ENCODE measurements at places on chromosomes 6 and 20.

GRCh38 chr6:105207524-105208269, 27.9 kb upstream of the POPDC3 start:
- no peak for DNase-seq

GRCh38 chr6:152176268-152176667, 368.8 kb downstream of the ESR1 start:
- DNase-seq: no peak

DNA sequence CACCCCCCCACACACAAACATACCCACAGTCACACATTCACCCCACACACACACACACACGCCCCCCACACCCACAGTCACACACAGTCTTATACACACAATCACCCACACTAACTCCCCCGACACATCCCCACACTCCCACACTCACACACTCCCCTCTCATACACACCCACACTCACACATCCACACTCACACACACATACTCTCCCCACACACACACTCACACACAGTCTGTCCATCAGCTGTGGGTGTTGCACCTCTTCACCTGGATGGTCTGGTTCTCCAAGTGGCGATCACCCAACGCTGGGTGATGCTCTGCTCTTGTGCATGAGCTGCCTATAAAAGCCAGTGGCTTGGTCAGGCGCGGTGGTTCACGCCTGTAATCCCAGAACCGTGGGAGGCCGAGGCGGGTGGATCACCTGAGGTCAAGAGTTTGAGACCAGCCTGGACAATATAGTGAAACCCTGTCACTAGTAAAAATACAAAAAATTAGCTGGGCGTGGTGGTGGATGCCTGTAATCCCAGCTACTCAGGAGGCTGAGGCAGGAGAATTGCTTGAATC, 158.9 kb downstream of the SMOC2 start:
- no peak for DNase-seq

DNA sequence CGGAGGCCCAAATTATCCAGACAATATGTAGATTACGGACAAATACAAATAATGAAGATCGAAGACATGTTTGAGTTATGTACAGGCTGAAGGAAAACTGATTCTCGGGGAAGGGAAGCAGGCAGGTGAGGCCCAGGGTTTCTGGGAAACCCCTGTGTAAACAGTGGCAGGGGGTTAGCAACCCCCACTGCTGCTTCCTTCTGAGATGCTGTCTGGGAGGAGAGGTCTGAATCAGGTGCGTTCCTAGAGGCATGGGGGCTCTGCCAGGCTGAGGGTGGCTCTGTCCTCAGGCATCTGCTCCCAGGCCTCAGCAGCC, 7.2 kb upstream of the MDGA1 start:
- DNase-seq: no peak

DNA sequence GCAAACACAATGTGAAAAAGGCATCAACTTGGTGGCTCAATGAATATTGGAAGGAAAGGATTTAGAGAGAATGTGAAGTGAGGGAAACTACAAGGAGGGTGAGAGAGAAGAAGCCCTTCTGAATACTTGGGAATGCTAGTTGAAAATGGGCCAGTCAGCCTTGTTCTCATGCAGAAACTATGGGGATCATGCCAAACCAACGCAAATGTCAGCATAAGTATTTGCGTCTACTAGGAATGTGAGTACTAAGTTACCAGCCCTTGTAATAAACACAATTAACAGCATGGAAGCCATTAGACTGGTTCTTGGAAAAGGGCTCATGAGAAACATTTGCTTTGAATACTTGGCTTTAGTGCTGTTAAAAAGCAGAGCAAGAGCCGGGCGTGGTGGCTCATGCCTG, 54.9 kb upstream of the AIG1 start:
- no peak for DNase-seq

- no peak for DNase-seq
Measured at GRCh38 chr20:57849121-57849520, 139.3 kb upstream of the PMEPA1 start.

DNA sequence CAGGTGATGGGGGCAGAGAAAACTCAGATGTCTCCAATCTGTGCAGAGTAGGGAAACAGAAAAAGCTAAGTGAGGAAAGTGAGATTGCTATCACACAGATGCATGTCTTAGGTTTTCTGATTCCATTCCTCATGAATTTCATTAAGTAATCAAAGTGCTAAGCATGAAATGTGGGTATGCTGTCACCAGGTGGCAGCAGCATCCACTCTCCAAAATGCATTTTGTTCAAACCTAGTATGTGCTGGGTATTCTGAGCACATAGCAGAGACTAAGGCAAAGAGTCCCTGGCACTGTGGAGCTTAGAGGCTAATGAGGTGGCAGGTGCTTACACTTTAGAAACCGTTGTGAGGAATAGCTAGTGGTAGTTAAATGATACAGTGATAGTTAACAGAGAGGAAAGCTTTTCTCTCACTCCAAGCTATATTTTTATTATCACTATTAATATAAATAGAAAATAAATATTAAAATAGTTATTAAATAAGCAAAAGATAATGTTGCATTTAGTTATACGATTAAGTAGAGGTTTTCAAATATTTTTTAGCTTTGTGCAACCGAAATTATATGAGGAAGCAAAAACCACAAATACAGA, 179.5 kb downstream of the CDH26 start:
- peak; percentile 61 for DNase-seq

DNA sequence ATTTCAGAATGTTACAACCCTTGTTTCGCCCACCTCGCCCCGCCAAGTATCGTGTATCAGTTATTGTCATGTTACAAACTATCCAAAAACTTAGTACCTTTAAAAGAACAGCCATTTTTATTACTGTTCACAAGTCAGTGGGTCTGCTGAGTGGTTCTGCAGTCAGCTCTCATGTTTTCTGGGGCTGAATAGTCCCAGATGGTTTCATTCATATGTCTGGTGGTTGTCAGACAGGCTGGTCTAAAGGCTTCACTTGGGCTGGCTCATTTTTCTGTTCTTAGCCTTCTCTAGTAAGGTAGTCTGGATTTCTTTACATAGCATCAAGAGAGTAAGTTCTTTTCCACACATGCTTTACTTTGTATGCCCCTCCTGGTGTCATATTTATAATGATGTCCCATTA, 8.6 kb downstream of the ZNF292 start:
- DNase-seq: no peak

DNA sequence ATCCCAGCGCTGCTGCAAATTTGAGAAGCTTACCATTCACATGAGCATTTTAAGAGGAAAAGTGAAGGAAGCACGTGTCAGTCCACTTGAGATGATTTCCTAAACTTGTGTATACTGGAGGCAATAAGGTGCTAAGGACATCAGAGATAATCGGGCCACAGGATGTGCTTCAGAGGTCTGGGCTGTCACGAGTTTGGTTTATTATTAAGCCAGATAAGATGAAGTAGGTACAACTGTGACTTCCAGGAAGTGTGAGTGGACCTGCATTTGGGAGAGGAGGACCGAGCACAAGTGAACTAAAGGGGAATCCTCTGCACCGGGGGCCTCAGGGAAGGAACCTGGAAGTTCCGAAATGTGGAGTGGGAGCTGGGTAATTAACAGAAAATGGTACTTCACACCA, 1.4 kb downstream of the SAMD5 start:
- peak; percentile 37 for DNase-seq

GRCh38 chr20:21613512-21613911, 92.0 kb upstream of the PAX1 start:
- no peak for DNase-seq

GRCh38 chr20:56795492-56795891, 166.4 kb downstream of the TFAP2C start:
- DNase-seq: no peak

- no peak for DNase-seq
Measured at GRCh38 chr6:105545228-105545920, 142.5 kb upstream of the PREP start.

GRCh38 chr6:118621799-118622470, 29.5 kb downstream of the CEP85L start:
- DNase-seq: no peak

DNA sequence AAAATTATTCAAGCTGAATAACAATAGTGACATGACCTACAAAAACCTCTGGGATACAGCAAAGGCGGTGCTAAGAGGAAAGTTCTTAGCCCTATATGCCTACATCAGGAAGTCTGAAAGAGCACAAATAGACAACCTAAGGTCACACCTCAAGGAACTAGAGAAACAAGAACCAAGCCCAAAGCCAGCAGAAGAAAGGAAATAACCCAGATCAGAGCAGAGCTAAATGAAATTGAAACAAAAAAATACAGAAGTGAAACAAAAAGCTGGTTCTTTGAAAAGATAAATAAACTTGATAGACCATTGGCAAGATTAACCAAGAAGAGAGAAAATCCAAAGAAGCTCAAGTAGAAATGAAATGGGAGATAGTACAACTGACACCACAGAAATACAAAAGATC, 47.6 kb upstream of the NOTCH4 start:
- no peak for DNase-seq

DNA sequence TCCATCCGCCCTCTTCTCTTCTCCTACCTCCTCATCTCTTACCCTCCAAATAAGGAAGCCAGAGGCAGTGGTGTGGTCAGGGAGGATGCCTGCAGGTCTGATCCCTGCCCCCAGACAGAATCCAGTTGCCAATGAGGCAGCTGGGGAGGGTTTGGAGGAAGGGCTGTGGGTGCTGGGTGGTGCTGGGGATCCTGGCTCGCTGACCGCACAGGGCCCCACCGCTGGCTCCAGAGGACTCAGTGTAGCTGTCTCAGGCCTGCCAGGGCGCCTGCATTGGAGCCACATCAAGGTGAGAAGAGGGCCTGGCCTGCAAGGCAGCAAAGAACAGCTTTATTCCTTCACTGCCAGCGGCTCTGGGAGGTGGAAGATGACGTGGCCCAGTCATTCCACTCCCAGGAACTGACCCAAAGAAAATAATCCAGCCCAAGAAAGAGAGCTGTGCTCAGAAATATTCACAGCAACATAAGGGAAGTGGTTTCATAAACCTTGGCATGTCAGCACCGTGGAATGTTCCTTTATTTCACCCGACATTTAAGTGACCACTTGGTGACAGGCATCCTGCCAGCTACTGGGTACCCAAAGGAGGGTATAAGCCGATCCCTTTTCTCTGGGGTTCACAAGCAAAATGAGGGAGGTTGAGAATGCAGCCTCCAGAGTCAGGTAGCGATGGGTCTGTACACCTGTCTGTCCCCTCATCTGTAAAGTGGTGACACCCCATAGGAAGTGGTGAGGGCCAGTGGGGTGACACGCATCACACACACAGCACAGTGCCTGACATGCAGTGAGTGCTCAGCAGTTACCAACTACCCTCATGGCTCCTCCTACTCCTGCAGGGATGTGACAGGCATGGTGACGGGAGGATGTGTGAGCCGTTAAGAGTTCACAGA, 125.1 kb downstream of the SNX5 start:
- DNase-seq: peak; percentile 40

DNA sequence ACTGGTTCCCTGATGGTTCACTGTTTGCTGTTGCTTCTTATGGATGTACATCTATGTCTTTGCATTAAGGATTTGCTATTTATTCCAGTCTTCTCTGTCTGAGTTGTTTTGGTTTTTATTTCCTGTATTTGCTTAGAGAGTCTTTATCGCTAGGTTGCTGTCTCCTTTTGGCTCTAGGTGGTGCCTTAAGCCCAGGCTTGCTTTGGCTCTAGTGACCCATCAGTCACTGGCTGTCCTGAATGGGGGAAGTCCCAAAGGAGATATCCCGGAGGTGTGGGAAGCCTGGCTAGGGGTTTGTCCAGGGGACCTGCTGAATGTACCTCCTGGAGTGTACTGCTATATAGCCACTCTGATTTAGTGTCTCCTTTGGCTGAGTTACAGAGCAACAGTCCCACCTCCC, 53.4 kb downstream of the MCHR2 start:
- no peak for DNase-seq

- DNase-seq: no peak
Measured at GRCh38 chr6:42347456-42347855, 104.3 kb downstream of the TRERF1 start.

DNA sequence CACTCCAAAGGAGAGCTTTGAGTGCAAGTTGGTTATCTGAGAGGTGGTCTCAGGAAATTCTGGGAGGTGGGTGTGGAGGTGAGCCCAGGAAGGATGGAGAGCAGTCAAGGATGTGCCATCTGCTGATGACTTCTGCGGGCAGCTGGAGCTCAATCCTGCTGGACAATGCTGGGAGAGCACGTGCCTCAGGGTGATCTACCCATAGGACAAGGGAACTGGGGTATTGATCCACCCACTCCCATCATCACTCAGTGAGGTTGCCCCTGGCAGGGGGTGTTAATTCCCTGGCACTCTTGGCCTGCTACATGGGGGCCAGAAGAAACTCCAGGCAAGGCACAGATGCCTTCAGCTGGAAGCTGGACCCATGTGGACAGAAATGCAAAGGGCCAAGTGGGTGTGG, 7.1 kb upstream of the ZBP1 start:
- no peak for DNase-seq

GRCh38 chr6:849075-849506, 156.2 kb upstream of the EXOC2 start:
- no peak for DNase-seq

DNA sequence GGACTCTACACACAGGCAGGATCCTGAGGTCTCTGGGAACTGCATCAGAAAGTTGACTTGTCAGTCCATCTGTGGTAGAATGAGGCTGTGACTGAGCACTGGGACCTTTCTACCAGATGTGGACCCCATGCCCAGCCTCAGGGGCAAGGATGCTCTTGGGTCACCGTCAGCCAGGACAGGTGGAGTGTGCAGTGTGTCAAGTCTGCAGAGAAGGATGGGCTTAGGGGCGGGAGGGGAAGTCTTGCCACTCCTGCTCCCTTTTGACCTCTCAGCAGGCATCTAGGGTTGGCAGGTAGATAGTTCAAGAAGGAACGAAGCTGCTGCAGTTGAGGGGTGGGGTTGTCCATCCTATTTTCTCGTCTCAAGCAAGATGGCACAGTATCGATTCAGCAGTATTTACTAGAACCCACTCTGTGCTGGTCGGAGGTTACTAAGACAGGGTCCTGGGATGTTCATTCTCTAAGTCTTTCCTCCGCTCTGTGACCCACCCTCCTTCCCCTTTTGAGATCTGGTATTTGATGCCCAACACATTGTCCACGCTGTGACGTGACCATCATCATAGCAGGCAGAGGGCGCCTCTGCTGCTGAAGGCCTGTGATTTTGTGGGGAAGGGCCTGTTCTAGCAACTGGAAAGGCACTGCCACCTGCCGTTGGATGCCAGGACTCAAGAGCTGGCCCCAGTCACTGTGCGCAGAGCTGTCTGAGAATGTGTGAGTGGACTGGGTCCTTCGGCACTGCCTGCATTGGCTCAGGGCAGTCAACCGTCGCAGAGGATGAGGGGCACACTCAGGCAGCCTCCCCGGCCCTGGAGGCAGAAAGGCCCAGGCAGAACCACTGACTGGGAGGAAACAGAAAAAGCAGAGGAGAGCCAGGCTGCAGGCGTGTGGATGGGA, 23.2 kb downstream of the RBCK1 start:
- peak; percentile 84 for DNase-seq

- DNase-seq: no peak
Measured at GRCh38 chr6:135826236-135826804, 25.2 kb upstream of the PDE7B start.

Data from eye (tissue), 1 donor.